ENCODE measurements at places on chromosomes 3 and 15. TPM values are rescaled to one million over a fixed set of nuclear protein-coding genes. Genes with fewer than 3 reads are reported as not detected.

Gene WDR76
- 21.3 TPM for total RNA-seq

Gene RBP2
- not detected for total RNA-seq

- H3K36me3 ChIP-seq: peaks cover 20% of the 10 kb centered on the region
- H3K27ac ChIP-seq: no peak overlapping the region
- DNase-seq: peak; percentile 73
- peaks cover 26% of the 10 kb centered on the region for H3K4me1 ChIP-seq
- peaks cover 2% of the 10 kb centered on the region for H3K27me3 ChIP-seq
- no peak overlapping the region for H3K4me3 ChIP-seq
Measured at GRCh38 chr3:58414538-58415197, 19.0 kb downstream of the PDHB start.

GRCh38 chr3:50580683-50581458 is 11.5 kb downstream of the HEMK1 start:
- H3K4me3 ChIP-seq: no peak overlapping the region
- no peak for DNase-seq
- no peak overlapping the region for H3K27ac ChIP-seq
- H3K36me3 ChIP-seq: no peaks in the 10 kb centered on the region
- no peaks in the 10 kb centered on the region for H3K4me1 ChIP-seq
- no peaks in the 10 kb centered on the region for H3K27me3 ChIP-seq

- H3K27me3 ChIP-seq: no peaks in the 10 kb centered on the region
- DNase-seq: no peak
- no peaks in the 10 kb centered on the region for H3K4me1 ChIP-seq
Measured at GRCh38 chr3:115525731-115526130, 97.6 kb upstream of the GAP43 start.

Gene MNS1
- 1.1 TPM for total RNA-seq

- peak overlapping the region; percentile 72 for H3K27ac ChIP-seq
- no peaks in the 10 kb centered on the region for H3K36me3 ChIP-seq
- DNase-seq: peak; percentile 80
Measured at GRCh38 chr15:87752250-87752951, 504.1 kb downstream of the NTRK3 start.

Gene LTK
- total RNA-seq: 1.8 TPM

GRCh38 chr3:71264840-71265239 is 318.7 kb downstream of the FOXP1 start:
- no peaks in the 10 kb centered on the region for H3K27me3 ChIP-seq
- H3K36me3 ChIP-seq: no peaks in the 10 kb centered on the region
- H3K4me3 ChIP-seq: no peak overlapping the region

Gene RAF1
- 94.8 TPM for total RNA-seq

GRCh38 chr3:79329154-79329553 is 438.6 kb downstream of the ROBO1 start:
- no peaks in the 10 kb centered on the region for H3K27me3 ChIP-seq
- no peaks in the 10 kb centered on the region for H3K4me1 ChIP-seq
- H3K27ac ChIP-seq: no peak overlapping the region
- no peak for DNase-seq
- H3K36me3 ChIP-seq: no peaks in the 10 kb centered on the region
- H3K4me3 ChIP-seq: no peak overlapping the region

GRCh38 chr15:101445562-101446517 is 43.7 kb downstream of the PCSK6 start:
- H3K36me3 ChIP-seq: no peaks in the 10 kb centered on the region
- H3K27me3 ChIP-seq: peaks cover 13% of the 10 kb centered on the region
- peaks cover 30% of the 10 kb centered on the region for H3K4me1 ChIP-seq
- peak overlapping the region; percentile 74 for H3K27ac ChIP-seq

DNA sequence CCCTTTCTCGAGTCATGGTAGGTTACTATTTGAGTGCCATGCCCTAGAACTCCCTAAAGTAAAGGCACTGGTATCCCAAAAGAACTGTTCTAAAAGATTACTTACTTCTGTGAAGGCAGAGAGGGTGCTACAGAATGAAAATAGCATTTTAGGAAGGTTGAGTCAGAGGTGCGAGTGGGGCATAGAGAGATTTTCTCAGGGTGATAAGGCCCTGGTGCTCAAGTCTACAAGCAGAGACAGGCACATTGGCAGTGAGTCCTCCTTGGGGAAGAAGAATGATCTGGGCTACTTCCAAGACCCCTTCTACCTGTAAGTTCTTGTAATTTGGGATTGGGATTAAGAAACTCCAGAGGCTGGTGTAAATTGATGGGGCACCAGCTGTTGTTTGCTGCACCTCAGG is 96.7 kb downstream of the AKAP13 start:
- no peaks in the 10 kb centered on the region for H3K36me3 ChIP-seq
- no peaks in the 10 kb centered on the region for H3K27me3 ChIP-seq

DNA sequence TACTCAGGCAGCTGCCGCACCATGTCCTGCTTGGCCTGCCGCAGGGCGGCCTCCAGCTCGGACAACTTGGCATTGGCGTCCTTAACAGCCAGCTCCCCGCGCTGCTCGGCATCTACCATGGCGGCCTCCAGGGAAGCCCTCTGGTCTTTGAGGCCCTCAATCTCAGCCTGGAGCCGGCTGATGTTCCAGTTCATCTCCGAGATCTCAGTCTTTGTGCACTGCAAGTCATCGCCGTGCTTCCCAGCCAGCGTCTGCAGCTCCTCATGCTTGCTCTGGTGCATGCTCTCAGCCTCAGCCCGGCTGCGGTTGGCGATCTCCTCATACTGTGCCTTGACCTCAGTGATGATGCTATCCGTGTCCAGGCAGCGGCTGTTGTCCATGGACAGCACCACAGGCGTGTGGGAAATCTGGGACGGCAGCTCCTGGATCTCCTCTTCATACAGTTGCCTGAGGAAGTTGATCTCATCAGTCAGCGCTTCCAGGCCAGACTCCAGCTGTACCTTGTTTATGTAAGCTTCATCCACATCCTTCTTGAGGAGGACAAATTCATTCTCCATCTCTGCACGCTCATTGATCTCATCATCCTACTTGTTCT is 15.5 kb upstream of the PSTPIP1 start:
- H3K27ac ChIP-seq: no peak overlapping the region
- no peaks in the 10 kb centered on the region for H3K36me3 ChIP-seq
- H3K27me3 ChIP-seq: peaks cover 23% of the 10 kb centered on the region
- H3K4me3 ChIP-seq: no peak overlapping the region

DNA sequence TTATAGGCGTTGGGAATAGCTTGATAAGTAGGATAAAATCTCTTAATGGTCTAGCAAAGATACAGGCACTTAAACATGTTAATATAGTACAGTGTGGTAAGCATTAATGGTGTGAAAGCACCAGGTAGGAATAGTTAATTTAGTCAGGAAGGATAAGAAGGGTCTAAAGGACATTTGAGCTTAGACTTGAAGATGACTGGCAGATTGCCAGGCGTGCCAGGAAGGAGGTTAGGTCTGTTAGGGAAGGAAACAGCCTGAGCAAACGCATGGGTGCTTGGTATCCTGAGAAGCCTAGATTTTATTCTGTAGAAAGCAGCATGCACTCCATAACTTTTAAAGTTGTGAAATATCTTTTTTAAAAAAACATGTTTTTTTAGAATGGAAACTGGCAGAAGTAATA is 17.7 kb downstream of the SEC62 start:
- no peak overlapping the region for H3K27ac ChIP-seq
- H3K27me3 ChIP-seq: no peaks in the 10 kb centered on the region
- no peak overlapping the region for H3K4me3 ChIP-seq
- no peak for DNase-seq
- peaks cover 11% of the 10 kb centered on the region for H3K4me1 ChIP-seq

DNA sequence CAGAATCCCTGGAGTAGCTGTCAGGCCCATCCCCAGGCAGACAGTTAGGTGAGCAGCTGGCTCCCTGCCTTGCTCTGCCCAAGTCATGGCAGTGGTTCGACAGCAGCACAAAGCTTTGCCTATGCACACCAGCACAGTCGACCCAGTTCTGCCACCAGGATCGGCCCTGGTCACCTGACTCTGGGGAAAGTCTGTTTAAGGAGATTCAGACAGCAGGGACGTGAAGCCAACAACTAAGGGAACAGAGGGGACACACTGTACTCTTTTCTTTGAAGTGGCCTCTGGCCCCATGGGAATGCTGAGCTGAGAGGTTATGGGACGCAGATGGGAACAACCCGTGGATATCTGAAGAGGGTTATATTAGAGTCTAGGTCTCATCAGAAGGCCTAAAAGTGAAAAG is 134.8 kb downstream of the CHDH start:
- peaks cover 17% of the 10 kb centered on the region for H3K27me3 ChIP-seq
- no peak overlapping the region for H3K4me3 ChIP-seq
- H3K36me3 ChIP-seq: no peaks in the 10 kb centered on the region
- no peak for DNase-seq
- no peak overlapping the region for H3K27ac ChIP-seq

Data from HFFc6 (cell line).